ENCODE measurements at places on chromosomes 1 and 21.
A peak's percentile ranks its signal among the peaks of the same experiment; 100 is the strongest.

DNA sequence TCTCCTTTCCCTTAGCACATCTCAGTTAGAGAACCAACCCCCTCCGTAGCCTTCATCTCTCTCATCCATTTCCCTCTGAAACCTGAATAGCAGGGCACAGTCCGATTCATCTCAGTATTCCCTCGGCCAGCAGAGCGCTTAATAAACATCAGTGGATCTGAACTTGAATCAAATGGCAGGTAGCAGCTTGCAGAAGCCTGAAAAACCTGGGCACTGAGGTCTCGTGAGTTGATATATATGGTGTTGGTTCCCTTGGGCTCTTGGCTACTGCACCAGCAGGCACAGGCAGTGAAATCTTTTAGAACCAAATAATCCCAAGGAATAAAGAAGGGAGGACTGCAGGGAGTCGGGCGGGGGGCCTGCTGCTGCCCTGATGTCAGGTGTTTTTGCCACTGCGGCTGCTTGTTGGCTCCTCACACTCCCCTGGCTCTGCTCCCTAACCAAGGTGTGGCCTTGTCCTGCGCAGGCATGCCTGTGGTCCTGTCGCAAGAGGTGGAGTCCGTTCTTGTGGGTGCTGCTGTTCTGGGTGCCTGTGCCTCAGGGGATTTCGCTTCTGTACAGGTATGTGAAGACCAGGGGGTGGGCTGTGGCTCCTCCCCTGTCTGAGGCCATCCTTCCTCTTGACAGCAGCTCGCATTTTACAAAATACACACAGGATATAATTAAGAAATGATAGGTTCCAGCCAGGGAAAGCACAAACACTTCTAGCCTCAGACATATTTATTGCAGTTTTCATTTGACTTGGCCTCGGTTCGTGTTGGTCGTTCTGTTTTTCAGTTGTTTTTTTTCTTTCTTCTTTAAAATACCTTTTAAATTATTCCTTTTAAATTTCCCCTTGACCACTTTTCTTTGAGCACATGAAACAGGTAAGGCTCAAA, 140.9 kb upstream of the HOOK1 start:
- DNase-seq = no peak

DNA sequence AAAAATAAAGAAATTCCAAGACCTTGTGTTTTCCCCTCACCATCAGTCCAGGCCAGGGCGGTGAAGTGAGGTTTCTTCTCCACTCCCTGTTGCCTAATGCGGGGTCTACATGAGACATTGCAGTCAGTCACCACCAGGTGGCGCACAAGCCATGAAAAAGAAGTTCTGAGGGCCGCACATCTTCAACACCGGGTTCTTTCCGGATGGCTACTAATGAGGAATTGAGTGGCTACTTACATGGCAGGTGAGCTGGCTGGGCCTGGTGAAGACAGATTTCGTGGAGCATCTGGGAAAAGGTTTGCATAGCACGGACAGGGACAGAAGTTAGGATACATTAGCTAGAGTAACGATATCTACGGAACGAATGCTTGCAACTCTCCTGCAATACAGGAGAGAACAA, 15.8 kb upstream of the S100A11 start:
- peak; percentile 78 for DNase-seq

DNA sequence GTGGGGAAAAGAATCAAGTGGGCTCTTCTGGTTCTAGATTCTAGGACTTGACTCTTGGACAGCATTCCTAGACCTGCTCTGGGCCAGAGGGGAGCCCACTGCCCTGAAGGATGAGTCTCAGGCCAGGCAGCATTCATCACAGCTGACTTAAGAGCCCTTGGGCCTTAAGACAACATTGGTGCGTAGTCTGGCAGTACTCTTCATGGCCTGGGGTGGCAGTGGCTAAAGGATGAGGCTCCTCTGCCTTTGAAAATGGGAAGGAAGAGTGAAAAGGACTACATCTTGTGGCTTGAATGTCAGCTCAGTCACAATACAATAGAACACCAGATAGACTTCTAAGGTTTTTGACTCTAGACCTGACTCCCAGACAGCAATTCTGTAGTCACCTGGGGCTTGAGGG, 1415.1 kb upstream of the PRMT6 start:
- no peak for DNase-seq

DNA sequence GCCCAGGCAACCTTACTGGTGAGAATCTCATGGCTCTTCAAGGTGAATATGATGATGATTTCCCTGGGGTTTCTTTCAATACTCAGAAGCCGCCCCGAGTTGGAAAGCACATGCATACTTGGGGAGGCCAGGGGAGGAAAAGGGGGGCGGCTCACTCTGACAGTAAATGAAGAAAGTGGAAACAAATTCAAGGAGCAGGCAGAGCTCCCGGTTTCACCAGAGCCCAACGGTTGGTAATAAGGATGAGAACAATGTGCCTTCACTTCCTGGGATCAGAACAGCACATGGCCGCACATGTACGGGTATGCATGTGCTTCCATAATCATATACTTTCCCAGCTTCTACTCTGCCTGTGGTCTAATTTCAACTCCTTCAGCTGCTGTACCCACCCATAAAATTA, 3.8 kb upstream of the ARHGEF2 start:
- no peak for DNase-seq

DNA sequence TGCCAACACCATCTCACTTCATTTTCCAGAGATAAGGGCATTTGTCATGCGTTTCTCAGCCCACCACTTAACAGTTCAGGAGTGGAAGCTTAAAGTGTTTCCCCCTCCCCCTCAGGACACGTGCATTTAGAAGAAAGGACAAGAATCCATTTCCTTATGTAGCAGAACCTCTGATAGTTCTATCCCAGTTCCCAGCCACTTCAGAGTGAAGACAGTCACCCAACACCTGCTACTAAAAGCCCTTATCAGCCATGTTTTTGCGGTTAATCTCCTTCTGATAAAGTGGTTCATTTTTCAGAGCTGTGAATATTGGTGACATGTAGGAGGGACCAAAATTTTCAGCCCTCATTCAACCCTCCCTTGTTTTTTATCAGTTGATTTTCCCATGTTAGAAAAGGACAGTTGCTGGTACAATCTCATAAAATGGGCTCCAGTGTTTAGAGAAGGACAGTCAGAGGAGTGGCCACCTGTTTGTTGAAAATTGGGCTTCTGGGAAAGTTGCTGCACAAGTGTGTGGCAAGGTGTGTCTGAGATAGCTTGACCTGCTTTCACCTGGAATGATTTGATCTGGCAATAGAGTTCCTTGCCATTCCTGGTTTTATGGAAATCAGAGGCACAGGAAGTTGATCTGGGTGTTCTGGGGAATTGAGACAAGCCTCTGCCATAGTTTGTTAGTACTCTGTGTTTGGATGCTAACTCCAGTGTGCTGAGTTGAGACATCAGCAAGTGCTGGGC, 114.0 kb downstream of the PPP1R12B start:
- DNase-seq = no peak

DNA sequence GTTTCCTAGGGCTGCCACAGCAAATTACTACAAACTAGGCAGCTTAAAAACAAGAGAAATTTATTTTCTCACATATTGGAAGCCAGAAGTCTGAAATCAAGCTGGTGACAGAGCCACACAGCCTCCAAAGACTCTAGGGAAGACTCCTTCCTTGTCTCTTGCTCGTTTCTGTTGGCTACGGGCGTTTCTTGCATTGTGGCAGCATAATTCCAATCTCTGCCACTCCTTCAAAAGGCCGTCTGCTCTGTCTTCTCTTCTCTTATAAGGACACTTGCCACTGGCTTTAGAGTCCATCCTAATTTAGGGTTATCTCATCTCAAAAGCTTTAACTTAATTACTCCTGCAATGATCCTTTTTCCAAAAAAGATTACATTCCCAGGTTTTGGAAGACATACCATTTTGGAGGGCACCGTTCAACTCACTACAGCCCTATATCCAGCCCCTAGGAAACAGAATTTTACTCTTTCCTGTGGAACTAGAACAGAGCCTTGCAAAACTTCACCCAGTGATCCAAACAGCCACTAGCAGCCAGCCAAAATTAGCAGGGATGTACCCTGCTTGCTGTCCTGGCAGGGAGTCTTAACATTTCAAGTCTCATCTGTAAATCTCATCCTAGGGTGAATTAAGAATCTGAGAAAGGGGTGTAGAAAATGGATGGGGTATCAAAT, 9.2 kb downstream of the STYXL2 start:
- DNase-seq = no peak
